ENCODE measurements at places on chromosomes 4 and X.
A peak's percentile ranks its signal among the peaks of the same experiment; 100 is the strongest.

GRCh38 chrX:150499240-150499639 lies 69.2 kb upstream of the MTM1 start:
- DNase-seq, result no peak

- DNase-seq, result no peak
These were observed 143.0 kb upstream of the FAM241A start for GRCh38 chr4:112002248-112002661.

DNA sequence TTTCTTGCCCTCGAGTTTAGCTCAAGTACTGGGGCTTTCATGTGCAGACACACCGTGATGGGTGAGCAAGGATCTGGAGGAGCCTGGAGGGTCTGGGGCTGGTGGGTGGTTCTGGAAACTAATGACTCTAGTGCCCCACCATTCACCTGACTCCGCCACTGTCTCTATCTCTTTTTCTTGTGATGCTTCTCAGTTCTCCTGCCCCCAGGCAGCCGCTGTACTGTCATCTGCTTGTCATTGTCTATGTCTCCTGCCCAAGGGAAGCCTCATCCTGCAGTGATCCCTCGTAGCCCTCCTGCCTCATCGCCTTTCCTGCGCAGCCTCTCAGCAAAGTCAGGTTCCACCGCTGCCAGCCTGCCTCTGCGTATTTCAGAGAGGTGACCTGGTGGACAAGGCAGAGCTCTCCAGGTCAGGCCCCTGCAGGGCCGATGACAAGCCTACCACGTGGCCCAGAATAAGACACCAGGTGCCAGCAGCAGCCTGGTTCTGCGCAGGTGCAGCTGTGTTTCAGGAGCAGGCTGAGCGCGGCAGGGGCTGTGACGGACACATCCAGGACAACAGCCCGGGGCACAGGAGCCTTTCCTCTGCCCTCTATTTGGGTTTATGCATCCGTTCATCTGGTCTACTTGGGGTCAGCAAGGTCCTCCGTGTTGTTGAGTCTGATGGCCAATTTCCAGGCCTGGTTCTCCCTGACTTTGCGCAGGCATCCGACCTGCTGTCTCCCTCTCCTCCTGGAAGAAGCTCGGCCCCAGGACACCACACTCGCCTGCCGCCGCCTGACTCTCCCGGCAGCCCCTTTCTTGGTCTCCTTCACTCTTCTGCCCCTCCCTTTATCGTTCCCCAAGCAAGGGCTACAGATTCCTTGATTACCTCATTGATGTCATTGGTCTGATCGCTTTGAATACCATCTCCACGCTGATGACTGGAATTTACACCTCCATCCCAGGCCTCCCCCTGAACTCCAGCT lies 30.9 kb upstream of the CDKN2AIP start:
- no peak for DNase-seq

GRCh38 chr4:155995069-155995468 lies 41.4 kb upstream of the CTSO start:
- DNase-seq, result no peak

GRCh38 chrX:111567542-111568255 lies 56.3 kb downstream of the SERTM2 start:
- no peak for DNase-seq

- no peak for DNase-seq
These were observed 73.3 kb downstream of the LIMCH1 start for GRCh38 chr4:41611124-41611838.

DNA sequence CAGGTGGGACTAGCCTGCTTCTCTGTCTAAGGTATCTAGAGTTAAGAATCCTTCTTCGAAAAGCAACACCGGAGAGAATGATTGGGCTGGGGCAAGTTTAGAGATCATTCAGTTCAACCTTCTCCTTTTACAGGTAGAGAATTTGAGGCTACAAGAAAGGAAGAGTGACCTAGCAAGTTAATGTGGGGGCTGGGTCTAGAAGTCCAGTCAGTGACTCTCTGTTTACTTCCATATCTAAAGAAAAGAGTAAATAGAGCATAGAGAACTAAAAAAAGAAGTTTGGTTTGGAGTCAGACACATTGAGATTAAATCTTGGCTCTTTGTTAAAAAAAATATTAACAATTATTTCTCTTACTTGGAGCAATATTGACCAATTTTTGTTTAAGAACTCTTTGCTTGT lies 64.1 kb upstream of the NPNT start:
- no peak for DNase-seq

GRCh38 chr4:180197471-180197870 lies 2045.7 kb upstream of the TENM3 start:
- no peak for DNase-seq

DNA sequence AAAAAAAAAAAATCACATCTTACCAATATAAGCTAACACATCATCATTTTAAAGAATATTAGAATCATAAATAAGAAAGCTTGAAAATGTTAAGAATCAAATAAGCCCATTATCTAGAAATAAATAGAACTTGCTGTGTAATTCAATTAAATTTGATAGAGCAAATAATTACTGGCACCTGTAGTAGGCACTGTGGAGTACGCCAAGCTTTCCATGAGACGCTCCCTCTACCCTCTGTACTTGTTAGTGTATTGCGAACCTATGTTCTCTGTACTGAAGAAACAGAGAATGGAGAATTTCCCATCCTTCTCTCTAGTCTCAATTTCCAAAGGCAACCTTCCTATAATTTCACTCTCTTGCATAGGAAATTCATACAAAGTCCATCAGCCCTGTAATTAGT lies 61.7 kb upstream of the HAND2 start:
- no peak for DNase-seq

DNA sequence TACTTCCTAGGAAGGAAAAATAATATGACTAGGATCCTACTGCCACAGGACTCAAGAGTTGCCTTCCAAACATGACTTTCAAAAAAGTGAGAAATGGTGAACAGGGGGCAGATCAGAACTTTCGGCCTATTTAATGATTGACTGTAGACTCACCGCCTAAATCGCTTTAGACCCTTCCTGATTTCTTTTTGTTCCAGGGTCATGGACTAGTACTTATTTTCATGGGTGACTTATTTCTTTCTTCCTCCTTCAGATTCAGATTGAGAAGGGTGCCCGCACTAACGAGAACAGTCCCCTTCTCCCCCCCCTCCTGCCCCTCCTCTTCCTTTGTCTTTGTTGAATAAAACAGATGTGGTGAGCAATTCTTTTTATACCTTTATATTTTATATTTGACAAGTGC lies 48.0 kb upstream of the KLHL8 start:
- no peak for DNase-seq

GRCh38 chr4:106502106-106502699 lies 133.6 kb upstream of the GIMD1 start:
- DNase-seq, result no peak

DNA sequence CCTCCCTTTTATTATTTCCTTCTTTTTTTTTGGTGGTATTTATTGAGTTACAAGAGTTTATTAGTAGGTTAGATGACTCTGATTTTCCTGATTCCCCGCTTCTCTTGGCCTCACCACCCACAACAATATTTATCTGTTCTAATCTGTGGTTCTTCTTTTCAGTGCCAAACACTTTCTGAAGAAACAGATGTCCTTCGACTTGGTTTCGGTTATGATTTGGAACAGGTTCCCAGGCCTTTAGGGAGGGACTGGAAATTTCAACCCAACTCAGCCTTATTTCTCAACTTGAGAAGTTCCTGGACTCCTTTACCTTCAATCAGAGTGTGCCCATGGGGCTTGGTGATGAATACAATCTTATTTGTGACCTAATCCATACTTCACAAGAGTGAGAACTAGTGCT lies 108.1 kb downstream of the UCHL1 start:
- DNase-seq, result no peak

GRCh38 chr4:185513489-185514181 lies 21.7 kb downstream of the PDLIM3 start:
- no peak for DNase-seq

DNA sequence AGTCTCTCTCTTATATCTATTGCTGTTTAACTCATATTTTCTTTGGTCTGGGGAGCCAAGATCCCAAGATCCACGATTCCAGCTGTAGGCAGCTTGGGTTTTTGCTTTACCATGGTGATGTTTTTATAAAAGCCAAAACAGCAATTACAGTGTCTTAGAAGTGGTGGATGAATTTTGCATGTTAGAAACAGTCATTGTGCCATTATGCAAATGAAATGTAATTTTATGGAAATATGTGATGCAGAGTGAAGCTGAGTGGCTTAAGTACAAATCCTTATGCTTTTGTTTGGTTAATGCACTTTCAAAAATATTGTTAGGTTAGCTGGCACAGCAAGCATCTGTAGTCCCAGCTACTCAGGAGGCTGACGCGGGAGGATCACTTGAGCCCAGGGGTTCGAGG lies 32.8 kb upstream of the PTTG2 start:
- DNase-seq, result no peak

DNA sequence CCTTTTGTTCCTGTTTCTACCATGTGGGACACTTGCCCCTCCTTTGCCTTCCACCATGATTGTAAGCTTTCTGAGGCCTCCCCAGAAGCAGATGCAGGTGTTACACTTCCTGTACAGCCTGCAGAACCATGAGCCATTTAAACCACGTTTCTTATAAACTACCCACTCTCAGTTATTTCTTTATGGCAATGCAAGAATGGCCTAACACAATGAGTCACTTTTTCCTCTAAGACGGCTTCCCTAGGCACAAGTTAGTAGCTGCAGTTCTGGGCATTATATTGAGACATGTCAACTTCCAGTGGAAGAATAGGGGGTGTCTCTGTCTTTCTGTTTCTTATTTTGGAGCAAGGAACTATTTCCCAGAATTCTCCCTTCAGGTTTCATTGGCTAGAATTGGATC lies 32.9 kb upstream of the DIPK2B start:
- no peak for DNase-seq

DNA sequence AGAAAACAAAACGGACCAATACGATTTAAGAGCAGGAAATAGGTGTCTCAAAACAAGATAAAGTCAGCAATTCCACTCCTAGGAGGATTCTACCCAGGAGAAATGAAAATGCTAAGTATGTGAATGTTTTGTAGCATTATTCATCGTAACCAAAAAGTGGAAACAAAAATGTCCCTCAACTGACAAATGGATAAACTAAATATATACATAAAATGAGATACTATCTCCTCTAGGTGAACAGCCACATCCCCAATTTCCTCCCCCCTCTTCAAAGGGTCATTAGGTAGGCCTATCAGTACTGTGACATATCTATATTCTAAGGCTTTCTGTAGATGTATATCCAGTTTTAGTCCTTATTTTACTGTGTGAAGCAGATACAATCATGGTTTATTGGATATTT lies 18.0 kb downstream of the DDX3X start:
- DNase-seq, result peak; percentile 1

DNA sequence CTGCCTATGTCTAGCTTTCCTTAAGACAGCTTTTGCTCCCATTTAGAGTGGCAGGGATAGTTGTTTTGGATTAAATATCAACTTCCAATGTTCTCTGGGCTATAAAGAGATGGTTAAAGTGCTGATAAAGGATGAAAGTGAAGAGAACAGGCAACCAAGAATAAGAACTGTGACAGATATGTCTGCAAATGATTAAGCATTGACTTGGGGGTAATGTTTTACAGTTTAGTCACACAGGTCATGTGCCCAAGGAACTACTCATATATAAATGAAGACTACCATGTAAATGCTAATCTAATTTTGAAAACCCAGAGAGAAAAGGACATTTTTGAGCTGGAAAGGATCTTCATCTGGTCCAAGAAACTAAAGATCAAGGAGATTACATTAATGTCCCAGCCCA lies 42.1 kb downstream of the RBMX2 start:
- no peak for DNase-seq

GRCh38 chr4:1204828-1205585 lies 32.6 kb upstream of the SPON2 start:
- DNase-seq, result no peak

GRCh38 chr4:88523325-88524129 lies at the start of gene PYURF:
PYURF (minus strand) TSS chr4:88523776; CDS start chr4:88523700, 76 bp downstream.
- peak; percentile 83 for DNase-seq

- no peak for DNase-seq
These were observed 37.4 kb downstream of the TENM3 start for GRCh38 chr4:182280436-182281111.

- no peak for DNase-seq
These were observed 280.2 kb downstream of the ADGRA3 start for GRCh38 chr4:22235698-22236097.

DNA sequence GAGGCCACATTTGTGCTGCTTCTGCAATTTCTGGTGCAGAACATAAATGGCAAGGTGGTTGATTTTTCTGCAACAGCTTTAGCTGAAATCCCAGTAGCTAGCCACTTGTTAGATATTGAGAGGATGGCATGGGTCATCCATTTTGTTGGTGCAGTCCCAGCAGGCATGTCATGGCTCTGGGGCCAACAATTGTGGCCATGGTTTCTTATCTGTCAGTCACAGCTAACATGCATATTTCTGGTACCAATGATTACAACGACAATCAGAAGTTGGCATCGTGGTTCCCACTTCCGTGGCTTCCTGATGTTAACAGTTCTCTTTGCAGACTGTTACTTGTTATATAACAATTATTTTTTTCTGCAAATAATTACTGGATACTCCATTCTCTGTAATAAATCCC lies 42.8 kb upstream of the PRKG2 start:
- no peak for DNase-seq

- peak; percentile 31 for DNase-seq
These were observed 54.5 kb upstream of the FBXW7 start for GRCh38 chr4:152590179-152591031.

DNA sequence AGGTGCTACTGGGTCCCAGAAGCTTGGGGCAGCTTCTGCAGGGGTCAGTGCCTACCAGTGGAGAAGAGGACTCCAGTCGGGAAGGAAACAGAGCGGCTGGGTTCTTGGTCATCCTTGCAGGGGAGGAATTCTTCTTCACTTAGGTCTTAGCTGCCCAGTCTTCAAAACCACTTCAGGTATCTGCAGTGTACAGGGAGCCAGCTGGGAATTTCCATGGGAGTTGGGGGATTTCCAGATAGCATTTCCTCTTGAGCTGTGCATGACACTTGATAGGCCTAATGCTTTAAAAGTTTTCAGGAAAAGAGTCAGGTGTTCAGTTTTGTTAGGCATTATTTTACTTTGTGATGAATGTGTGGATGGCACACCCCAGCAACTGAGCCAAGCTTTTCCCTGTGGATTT lies 58.1 kb upstream of the ENPP6 start:
- DNase-seq, result no peak

GRCh38 chrX:134718105-134718965 lies 60.1 kb upstream of the PLAC1 start:
- DNase-seq, result no peak

DNA sequence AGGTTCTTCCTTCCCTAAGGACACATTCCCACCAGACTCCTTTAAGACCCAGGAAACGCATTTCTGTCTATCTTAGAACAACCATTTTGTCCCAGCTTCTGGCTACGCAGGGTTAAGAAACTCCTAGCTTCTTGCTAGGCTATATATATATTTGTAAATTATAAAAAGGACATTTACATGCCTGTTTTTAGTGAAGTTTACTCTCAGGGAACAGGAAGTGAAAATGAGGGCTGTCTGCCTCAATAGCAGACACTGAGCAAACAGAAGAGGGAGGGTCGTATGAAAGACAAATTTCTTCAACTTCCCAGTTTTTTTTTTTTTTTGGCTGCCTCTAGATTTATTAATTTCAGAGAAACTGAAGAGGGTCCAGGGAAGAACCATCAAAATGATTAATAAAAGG lies 9.3 kb upstream of the FRMPD3 start:
- no peak for DNase-seq

GRCh38 chr4:185256446-185256845 lies 47.0 kb downstream of the SNX25 start:
- no peak for DNase-seq

- DNase-seq, result no peak
These were observed 443.4 kb downstream of the BCOR start for GRCh38 chrX:39654183-39654925.

- no peak for DNase-seq
These were observed 112.4 kb upstream of the EDA2R start for GRCh38 chrX:66751136-66751782.

GRCh38 chr4:153064571-153064970 lies 128.4 kb downstream of the FHDC1 start:
- DNase-seq, result no peak

- DNase-seq, result no peak
These were observed 11.6 kb downstream of the PLAC1 start for GRCh38 chrX:134646691-134647090.

All from NCI-H1105 treated with DMSO at 0.1 percent for 48 hours (cell line).